ENCODE measurements at places on chromosomes 4 and X. TPM values are rescaled to one million over a fixed set of nuclear protein-coding genes. Genes with fewer than 3 reads are reported as not detected.

DNA sequence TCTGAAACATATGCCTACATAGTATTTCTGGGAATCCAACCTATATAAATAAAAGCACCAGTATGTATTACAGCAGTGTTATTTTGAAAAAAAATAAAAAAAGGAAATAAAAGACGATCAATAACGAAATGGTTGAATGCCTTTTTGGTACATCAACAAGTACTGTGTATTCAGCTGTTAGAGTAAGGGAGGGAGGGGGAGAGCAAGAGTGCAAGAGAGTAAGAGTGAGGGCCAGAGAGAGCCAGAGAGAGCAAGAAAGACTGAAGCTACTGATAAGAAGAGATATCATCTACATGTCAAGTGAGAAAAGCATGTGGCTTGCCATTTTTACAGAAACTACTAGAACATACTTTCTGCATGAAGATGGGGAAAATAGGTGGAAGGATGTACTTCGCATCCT, 1.8 kb downstream of the SPIN4 start:
- H3K4me3 ChIP-seq, result peak overlapping the region; percentile 83
- no peaks in the 10 kb centered on the region for H3K36me3 ChIP-seq
- DNase-seq, result no peak
- H3K27me3 ChIP-seq, result no peaks in the 10 kb centered on the region

DNA sequence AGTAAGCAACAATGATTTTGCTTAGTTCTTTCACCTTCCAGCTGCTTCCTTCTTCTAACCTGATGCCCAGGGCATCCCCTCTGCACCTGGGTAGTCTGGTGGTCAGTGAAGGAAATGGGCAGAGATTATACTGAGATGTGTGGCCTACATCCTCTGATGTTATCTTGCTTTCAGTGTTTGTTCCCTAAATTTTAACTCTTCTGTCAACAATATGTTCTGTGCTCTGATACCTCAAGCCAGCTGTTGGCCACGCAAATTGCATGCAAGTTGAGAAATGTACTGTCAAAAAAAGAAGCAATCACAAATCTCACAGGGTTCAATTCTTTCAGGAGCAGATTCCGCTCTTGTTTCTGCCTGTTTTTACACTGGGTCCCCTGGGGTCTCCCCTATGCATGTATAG, 73.8 kb downstream of the FBXW7 start:
- H3K4me1 ChIP-seq, result peaks cover 19% of the 10 kb centered on the region
- DNase-seq, result no peak
- no peaks in the 10 kb centered on the region for H3K27me3 ChIP-seq
- no peak overlapping the region for H3K4me3 ChIP-seq

The RADX gene
- total RNA-seq, result 2.1 TPM

The ANOS1 gene
- not detected for total RNA-seq

DNA sequence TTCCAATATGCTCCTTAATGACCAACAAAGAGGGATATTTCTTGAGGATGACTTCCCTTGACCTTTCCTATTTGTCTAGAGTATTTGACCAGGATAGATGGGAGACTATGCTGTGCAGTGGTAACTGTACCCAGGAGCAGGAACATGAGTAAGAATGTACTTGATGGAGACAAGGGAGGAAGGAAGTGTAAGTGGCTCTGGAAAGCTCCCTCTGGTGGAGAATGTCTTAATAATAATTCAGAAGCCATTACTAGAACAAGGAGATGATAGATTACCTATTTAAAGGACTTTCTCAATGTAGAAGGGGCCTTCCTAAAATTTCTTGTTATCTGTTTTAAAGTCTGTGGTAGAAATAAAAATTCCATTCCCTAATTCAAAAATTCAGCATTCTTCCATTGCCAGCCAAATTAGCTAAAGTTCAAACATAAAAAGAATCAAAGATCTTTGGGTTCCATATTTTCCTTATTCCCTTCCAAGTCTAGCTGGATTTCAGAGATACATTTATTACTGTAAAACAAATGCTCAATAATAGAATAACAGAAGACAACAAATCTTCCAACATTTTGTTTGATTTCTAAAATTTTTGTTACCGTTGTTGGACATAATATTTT, 83.8 kb downstream of the GRID2 start:
- DNase-seq, result peak; percentile 59
- H3K27me3 ChIP-seq, result no peaks in the 10 kb centered on the region
- no peaks in the 10 kb centered on the region for H3K4me1 ChIP-seq
- no peak overlapping the region for H3K27ac ChIP-seq
- H3K36me3 ChIP-seq, result no peaks in the 10 kb centered on the region
- no peak overlapping the region for H3K4me3 ChIP-seq

The PARM1 gene
- total RNA-seq, result not detected

GRCh38 chrX:137654481-137654880, 88.6 kb downstream of the ZIC3 start:
- no peak overlapping the region for H3K4me3 ChIP-seq
- H3K27me3 ChIP-seq, result no peaks in the 10 kb centered on the region
- no peak for DNase-seq
- no peak overlapping the region for H3K27ac ChIP-seq
- no peaks in the 10 kb centered on the region for H3K4me1 ChIP-seq
- H3K36me3 ChIP-seq, result no peaks in the 10 kb centered on the region

The CDS1 gene
- not detected for total RNA-seq

DNA sequence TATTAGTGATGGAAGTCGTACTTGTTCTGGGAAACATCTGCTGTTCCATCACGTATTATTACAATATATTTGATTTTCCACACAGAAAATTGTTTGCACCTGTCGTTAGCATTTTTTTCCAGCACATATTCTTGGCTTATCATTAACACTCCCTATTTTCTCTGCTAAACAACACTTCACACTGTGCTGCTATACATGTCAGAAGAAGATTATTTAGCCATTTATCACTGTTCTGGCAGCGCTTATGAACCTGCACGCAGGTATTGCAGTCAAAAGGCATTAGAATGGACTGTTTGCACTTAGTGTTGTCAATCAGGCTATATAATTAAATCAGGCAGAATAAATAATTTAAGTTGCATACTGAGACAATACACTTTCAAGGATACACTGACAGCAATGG, 218.6 kb downstream of the CHM start:
- no peaks in the 10 kb centered on the region for H3K36me3 ChIP-seq
- H3K4me1 ChIP-seq, result no peaks in the 10 kb centered on the region
- H3K27ac ChIP-seq, result no peak overlapping the region
- no peak overlapping the region for H3K4me3 ChIP-seq
- H3K27me3 ChIP-seq, result no peaks in the 10 kb centered on the region

The ABCG2 gene
- 0.76 TPM for total RNA-seq

The MAP9 gene
- total RNA-seq, result 1.8 TPM

GRCh38 chrX:33725535-33726210, 406.4 kb downstream of the FAM47A start:
- H3K4me1 ChIP-seq, result no peaks in the 10 kb centered on the region
- H3K36me3 ChIP-seq, result no peaks in the 10 kb centered on the region
- H3K27me3 ChIP-seq, result no peaks in the 10 kb centered on the region
- DNase-seq, result no peak

The DHX15 gene
- total RNA-seq, result 117 TPM

DNA sequence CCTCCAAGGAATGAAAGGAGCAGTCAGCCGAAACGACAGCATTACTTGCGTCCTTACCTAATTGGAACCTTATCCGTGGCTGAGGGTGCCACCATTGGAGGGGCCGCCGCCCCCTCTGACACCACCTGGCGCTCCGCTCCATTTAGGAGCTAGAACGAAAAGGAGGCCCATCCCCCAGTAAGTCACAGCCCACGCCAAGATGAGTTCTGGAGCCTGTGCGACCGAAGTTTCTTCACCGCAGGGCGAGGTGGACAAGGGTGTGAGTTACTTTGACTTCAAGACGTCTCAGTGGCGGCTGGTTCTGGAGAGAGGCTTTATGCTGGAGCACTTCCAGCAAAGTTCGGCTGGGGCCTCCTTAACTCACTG, 729 bp upstream of the IRF2 start:
- no peaks in the 10 kb centered on the region for H3K36me3 ChIP-seq

GRCh38 chr4:147709999-147710398, 21.9 kb upstream of the ARHGAP10 start:
- no peaks in the 10 kb centered on the region for H3K36me3 ChIP-seq
- H3K4me1 ChIP-seq, result peaks cover 9% of the 10 kb centered on the region
- peak; percentile 36 for DNase-seq

DNA sequence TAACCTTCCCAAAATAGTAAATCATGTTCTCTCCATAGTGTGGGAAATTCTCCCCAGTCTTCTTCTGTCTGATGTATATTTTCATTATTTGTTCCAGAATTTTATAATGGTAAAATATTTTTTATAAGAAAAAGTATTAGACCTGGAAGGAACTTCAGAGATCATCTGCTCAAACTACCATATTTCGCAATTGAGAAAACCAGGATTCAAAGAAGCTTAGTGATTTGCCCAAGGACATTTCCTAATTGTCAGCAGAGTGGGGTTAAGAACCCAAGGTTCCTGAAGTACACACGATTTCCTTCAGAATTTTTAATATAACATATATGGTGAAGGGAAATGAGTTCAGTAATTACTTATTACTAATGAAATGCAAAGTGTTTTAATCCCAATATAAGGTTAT, 24.1 kb downstream of the OCIAD1 start:
- H3K36me3 ChIP-seq, result peaks cover 31% of the 10 kb centered on the region
- no peak overlapping the region for H3K4me3 ChIP-seq
- DNase-seq, result no peak
- H3K27ac ChIP-seq, result no peak overlapping the region

GRCh38 chrX:139826065-139827044, 106.5 kb downstream of the ATP11C start:
- H3K4me1 ChIP-seq, result peaks cover 26% of the 10 kb centered on the region
- H3K4me3 ChIP-seq, result no peak overlapping the region
- peak overlapping the region; percentile 22 for H3K27ac ChIP-seq
- no peaks in the 10 kb centered on the region for H3K27me3 ChIP-seq
- peak; percentile 68 for DNase-seq
- no peaks in the 10 kb centered on the region for H3K36me3 ChIP-seq

The PPP4R3C gene
- total RNA-seq, result not detected

DNA sequence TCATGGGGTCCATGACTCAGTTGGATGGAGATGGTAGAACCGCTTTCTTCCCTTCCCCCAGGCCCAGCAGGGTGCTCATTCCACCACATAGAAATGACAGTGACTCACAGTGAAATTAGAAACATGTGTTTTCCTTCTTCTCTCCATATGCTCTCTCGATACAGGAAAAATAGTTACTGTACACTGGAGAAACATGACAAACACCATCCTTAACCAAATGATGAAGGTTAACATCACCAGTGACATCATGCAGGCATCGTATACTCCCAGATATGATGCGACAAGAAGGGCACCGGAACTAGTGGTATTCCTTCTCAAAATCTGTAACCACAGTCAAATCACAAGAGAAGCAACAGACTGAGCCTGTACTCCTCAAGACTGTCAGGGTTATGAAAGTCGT, 11.7 kb upstream of the RAB40A start:
- H3K4me1 ChIP-seq, result peaks cover 13% of the 10 kb centered on the region
- H3K27ac ChIP-seq, result peak overlapping the region; percentile 87
- H3K36me3 ChIP-seq, result no peaks in the 10 kb centered on the region
- peak; percentile 85 for DNase-seq
- H3K27me3 ChIP-seq, result no peaks in the 10 kb centered on the region
- peak overlapping the region; percentile 43 for H3K4me3 ChIP-seq

GRCh38 chr4:42761804-42762203, 104.9 kb upstream of the ATP8A1 start:
- no peaks in the 10 kb centered on the region for H3K27me3 ChIP-seq
- no peaks in the 10 kb centered on the region for H3K36me3 ChIP-seq
- DNase-seq, result no peak

The NIPAL1 gene
- not detected for total RNA-seq

The GAB1 gene
- total RNA-seq, result 7.1 TPM

DNA sequence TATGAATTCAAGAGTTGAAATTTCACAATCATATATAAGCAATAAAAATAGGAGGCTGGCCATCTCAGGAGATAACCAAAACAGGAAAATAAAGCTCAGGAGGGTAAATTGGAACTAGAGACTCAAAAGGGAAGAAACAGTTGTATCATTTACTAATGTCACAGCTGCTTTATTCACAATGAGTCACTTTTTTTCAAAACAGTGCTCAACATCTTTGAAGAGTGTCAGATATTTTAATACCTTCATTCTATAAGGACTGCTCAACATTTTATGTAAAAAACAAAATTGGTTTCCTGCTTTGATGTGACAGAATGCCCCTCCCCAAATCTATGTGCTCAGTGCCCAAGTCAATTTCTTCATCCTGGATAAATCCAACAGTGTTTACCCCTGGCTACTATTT, 97.7 kb downstream of the DDX60 start:
- no peak overlapping the region for H3K4me3 ChIP-seq
- no peaks in the 10 kb centered on the region for H3K27me3 ChIP-seq
- peak; percentile 33 for DNase-seq
- peaks cover 21% of the 10 kb centered on the region for H3K4me1 ChIP-seq
- no peaks in the 10 kb centered on the region for H3K36me3 ChIP-seq

DNA sequence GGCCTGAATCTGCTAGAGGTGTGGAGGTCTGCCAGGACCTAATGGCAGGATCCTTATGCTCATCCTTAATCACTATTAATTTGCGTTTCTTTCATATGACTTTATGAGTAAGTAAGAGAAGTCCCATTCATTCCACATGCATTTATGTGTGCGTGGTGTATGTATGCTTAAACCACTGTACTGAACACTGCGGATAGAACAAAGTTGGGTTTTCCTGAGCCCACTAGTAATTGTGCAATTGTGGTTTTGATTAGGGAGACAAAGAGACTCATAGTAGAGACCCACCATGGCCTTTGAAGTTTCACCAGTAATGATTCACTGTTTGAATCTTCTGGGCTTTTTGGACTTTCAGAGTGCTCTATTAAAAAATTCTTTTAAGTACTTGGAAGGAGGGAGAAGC, 498.5 kb upstream of the DIPK2B start:
- no peaks in the 10 kb centered on the region for H3K36me3 ChIP-seq
- H3K27me3 ChIP-seq, result no peaks in the 10 kb centered on the region
- H3K4me1 ChIP-seq, result peaks cover 28% of the 10 kb centered on the region
- H3K4me3 ChIP-seq, result no peak overlapping the region
- peak; percentile 48 for DNase-seq
- H3K27ac ChIP-seq, result peak overlapping the region; percentile 62

DNA sequence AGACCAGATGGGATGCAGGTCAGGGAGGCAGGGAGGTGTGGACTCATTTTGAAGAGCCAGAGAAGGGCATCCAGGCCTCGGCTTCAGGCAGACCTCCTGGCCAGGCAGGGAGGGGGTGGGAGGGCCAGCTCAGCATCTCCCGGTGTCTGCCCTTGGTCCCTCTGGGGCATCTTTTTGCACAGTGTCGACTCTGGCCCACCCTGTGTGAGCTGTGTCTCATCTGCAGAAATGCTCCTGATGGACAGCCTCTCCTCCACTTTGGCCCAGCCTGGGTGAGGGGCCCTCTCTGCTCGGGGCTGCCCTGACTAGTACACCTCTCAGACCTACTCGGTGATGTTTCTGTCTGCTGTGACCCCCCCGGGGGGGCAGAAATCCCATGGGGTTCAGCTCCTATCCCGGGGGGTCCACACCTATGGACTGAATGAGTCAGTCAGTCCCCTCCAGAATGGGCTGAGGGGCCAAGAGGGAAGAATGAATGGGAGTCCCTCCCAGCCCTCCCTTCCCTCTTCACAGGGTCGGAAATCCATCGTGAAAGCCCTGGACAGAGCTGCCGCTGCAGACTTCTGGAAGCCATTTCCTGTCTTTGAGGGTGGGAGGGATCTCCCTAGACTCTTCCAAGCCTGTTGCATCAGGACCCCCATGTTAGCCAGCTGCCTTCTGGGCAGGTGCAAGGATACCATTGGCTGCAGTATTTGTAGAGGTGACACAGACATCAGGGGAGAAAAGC, 196.7 kb upstream of the PSAPL1 start:
- 0 out of 2 replicates have a peak, but pooled peaks cover 3% of the 10 kb centered on the region for H3K27me3 ChIP-seq
- peak overlapping the region; percentile 61 for H3K4me3 ChIP-seq
- peaks cover 39% of the 10 kb centered on the region for H3K4me1 ChIP-seq
- peak overlapping the region; percentile 86 for H3K27ac ChIP-seq
- H3K36me3 ChIP-seq, result no peaks in the 10 kb centered on the region
- no peak for DNase-seq

GRCh38 chr4:79875344-79875899, 197.6 kb downstream of the ANTXR2 start:
- no peaks in the 10 kb centered on the region for H3K36me3 ChIP-seq
- DNase-seq, result no peak
- no peaks in the 10 kb centered on the region for H3K4me1 ChIP-seq

All from GM23248 (cell line).